HFFc6 (cell line): ENCODE measurements at places on chromosomes 7 and 10.
A peak's percentile ranks its signal among the peaks of the same experiment; 100 is the strongest.

DNA sequence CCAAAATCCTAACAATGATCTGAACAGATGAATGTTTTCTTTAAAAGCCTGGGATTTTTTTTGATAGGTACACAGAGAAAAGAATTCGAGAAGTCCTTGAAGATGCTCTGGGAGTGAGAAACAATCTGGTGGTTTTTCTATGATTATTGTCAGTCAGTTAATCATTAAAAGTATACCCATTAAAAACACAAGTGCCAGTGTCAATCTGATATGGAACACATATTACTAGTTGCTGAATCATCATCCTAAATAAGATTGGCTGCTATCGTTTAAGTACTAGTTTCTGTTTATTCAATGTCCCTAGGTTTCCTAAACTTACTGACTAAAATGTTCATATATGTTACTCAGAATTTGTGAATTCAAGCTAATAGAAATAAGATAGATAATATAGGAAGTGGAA, 16.1 kb downstream of the COL28A1 start:
- no peak for DNase-seq

DNA sequence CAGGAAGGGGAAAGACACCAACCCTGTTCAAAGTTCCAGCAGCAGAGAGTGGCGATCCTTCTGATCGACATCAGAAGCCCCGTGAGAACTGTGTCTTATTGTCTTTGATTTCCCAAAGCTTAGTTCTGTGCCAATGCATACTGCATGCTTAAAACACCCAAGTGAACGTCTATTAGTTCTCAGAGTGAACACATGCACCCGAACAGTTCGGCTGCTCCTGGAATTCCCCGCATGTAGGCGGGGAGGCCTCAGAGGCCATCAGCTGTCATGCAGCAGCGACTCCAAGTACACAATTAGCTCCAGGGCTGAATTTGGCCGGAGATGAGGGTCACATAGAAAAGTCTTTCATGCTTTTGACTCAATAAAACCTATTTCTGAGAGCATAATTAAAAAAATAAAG, 276.9 kb downstream of the ZMYND11 start:
- DNase-seq, result no peak

DNA sequence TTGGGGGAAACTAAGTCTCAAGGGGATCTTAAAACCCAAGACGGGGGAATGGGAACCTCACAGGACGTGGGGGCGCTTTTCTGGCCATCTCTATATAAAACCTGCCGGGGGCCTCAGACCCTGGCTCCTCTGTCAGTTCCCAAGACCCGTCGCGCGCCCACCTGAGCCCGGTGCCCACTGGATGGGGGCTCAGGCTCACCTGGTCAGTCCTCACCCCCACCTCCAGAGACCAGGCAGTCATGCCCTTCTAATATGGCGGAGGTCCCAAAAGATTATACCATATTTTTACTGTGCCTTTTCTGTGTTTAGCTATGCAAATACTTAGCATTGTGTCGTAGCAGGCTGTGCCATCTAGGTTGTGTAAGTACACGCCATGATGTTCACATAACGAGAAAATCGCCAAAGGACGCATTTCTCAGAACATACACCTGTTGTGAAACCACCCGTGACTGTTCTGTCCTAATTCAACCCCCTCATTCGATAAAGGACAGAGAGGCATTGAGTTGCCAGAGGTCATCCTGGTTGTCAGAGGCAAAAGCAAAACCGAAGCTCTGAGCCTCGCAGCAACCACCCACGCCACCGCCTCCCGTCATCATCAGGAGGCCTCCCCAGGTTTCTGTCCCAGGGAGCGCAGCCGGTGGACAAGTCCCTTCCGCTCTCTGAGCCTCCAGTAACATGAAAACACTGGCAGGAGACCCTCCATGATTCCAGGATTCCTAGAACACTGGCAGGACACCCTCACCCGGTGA, 28.9 kb downstream of the OAT start:
- no peak for DNase-seq

DNA sequence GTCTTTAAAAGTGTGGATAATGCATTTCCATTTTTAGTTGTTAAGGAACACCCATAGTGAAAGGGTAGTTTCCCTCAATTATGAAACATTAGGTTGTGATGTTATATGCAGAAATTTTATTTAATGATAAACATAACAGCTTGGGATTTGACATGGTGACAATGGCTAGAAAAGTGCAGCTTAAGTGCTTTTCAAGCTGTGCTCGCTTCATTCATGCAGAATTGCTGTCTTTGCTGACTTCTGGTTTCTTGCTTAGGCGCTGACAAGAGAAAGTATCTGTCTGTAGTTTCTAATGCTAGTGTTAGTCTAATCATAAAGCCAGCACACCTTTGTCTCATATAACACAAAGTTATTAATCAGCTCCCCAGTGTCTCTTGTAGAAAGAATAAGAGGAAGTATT, 170.0 kb downstream of the ARL5B start:
- DNase-seq, result no peak

GRCh38 chr7:141430455-141431139, 120.6 kb upstream of the AGK start:
- DNase-seq, result no peak

- no peak for DNase-seq
Measured at GRCh38 chr10:116853701-116854100, 4.4 kb downstream of the ENO4 start.

GRCh38 chr7:117324960-117325359, 2.1 kb upstream of the WNT2 start:
- DNase-seq, result no peak

GRCh38 chr10:16987206-16987621, 142.4 kb downstream of the CUBN start:
- DNase-seq, result peak; percentile 69

DNA sequence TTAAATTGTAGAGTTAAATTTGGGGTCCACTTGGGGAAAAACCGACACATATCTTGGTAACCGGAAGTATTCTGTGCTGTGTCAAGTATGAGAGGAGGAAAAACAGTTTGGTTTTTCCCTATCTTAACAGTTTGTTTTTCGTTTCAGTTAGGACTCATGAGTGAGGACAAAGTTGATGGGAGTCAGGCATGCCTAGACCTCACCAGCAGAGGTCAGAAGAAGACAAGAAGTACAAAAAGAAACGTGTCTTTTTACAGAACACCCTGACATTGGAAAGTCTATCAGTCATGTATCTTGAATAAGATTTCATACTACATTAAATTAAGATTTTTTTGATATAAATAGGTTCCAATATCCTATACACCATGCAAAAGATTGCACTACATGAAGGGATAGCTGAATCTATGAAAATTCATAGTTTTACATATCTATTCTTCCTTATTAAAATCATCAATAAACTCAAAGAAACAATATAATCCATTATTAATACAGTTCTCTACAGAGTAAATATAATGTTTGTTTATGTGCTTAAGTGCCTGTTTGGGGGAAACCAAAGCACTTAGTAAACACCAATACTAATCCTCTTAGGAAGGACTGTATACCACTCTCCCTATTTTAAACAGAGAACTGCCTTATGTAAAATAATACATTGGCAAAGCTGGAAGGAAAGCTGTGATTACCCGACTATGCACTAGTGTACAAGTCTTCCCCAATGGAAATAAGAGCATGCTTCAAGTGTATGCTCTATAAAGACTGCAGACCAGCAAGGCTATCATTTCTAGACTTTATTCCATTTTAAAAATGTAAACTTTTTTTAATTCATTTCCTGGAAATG, 95.6 kb downstream of the USP6NL start:
- DNase-seq, result peak; percentile 64

DNA sequence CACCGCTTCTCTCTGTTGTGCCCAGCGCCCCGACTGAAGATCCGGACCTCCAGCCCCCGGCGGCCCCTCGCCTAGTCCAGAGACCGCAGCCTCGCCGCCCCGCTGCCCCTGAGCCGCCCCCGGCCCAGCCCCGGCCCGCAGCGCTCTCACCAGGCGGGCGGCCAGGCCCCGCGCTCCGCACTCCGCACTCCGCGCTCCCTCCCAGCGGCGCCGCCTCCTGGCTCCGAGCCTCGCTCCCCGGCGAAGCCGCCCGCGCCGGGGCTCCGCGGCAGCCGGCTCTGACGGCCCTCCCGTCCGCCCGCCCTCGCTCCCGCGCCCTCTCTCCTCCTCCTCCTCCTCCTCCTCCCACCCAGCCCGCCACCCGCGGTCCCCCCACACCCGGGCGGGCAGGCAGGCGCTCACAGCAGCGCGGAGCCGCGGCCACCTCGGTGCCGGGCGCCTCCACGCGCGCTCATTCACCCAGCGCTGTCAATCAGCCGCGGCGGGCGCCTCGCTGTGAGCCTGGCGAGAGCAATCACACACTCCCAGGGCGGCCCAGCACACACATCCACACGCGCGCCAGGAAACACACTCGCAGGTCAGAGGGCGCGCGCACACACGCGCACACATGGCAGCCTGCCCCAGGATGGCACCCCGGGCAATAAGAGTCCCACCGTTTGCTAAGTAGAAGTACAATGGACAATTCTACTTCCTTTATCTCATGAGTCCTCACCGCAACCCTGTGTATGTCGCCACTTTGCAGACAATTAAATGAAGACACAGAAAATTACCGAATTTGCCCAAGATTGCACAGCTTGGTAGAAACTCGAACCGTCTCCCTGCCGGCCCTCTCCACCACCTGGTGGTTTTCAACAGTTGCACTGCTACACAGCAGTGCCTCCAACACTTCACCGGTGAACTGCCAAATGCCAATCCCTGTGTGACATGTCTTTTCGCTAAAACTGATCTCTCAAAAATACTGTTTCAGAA, at the start of gene PRRT4:
PRRT4 (minus strand) TSS at position 280 of the 969 bp plus-strand sequence.
- DNase-seq, result no peak

- DNase-seq, result no peak
Measured at GRCh38 chr7:37102518-37103137, 346.0 kb downstream of the ELMO1 start.

DNA sequence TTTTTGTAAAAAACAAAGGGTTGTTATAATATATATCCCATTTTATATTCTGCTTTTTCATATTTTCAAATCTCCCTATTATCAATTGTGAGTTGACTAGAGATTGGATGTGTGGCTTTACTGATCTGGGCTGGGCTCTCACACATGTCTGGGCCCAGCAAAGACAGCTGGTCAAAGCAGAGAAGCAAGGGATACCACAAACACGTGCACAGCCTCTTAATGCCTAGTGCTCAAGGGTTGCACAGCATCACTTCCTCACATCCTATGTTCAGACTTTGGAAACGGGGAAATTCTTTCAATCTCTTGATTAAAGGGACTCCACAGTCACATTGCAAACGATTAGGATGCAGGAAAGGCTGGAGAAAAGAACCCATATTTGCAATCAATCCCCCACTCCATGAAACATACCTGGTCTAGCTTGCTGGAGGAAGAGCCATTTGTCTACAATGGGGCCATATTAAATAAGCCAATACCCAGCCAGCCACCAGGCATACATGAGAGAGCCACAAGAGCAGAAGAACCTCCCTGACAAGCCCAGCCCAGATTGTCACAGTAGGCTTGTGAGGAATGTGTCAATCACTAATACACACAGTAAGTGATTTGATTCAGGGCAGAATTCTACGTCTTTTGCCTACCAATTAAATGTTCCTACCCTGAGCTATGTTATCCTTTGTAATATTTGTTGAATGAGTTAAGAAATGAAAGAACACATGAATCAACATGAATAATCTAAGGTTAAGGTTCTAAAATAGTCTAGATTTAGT, 431.2 kb downstream of the TNS3 start:
- DNase-seq, result no peak

GRCh38 chr7:50513166-50513871, 51.9 kb downstream of the DDC start:
- no peak for DNase-seq

DNA sequence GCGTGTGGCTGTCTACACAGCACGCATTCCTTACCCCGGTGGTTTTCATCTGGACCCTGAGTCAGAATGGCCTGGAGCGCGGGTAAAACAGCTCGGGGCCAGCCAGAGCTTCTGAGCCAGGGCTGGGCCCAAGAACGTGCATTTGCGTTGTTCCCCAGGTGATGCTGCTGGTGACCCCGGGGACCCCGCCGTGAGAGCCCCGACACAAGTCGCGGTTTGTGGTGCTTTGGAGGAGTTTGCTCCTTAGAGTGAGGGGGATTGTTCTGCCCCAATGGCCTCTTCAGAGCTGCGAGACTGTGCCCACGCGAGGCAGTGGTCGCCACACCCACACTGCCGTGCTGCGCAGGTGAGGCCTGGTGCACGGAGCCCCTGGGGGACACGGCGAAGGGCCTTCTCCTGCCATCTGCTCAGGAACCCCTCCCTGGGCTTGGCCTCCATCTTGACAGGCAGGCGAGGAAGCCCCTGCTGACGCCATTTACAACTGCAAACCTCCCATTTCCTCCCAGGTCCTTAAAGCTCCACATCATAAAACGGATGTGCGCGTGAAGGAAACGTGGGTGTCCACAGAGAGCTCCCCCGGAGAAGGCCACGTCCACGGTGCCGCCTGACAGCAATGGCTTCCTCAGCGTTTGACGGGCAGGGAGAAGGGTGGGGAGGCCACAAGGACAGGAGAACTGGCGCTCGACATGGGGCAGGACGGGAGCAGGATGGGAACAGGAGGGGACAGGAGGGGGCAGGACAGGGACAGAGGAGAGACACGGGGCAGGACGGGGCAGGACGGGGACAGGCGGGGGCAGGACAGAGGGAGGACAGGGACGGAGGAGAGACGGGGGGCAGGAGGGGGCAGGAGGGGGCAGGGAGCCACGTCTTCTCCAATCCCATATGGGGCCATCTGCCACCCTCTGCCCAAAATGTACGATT, 477.2 kb downstream of the DNAJB6 start:
- DNase-seq, result no peak

- DNase-seq, result no peak
Measured at GRCh38 chr7:98713165-98713810, 96.2 kb downstream of the NPTX2 start.

DNA sequence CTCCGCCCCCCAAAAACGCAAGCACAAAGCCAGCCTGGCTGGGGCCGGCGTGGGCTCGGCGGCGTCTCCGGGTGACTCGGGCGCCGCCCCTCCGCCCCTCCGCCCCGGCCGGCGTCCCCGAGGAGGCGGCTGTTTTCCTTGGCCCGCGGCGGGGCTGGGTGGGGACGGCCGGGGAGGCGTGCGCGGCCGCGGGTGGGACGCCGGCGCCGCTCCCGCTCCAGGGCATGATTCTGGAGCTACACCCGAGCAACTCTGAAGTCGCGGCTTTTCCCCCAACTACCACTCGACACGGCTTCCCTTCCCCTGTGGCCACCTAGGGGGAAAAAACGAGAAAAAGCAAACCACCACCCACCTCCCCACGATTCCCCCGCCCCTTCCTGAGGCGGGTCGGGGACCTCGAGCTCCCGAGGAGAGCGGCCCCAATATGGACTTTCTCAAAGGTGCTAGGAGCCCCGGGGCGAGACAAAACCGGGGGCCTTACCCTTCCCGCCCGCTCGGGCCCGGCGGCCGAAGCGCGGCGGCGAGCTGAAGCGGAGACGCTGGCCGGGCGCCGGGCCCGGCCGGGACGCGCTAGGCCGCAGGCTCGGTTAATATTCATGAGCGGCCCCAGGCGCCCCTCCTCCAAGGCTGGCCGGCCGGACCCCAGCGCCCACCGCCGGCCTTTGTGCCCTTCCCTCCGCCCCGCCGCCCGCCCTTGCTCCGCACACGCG, 856 bp downstream of the ARHGAP21 start:
- DNase-seq, result peak; percentile 43
